ENCODE measurements at places on chromosomes 16 and 17. TPM values are rescaled to one million over a fixed set of nuclear protein-coding genes. Genes with fewer than 3 reads are reported as not detected.

DNA sequence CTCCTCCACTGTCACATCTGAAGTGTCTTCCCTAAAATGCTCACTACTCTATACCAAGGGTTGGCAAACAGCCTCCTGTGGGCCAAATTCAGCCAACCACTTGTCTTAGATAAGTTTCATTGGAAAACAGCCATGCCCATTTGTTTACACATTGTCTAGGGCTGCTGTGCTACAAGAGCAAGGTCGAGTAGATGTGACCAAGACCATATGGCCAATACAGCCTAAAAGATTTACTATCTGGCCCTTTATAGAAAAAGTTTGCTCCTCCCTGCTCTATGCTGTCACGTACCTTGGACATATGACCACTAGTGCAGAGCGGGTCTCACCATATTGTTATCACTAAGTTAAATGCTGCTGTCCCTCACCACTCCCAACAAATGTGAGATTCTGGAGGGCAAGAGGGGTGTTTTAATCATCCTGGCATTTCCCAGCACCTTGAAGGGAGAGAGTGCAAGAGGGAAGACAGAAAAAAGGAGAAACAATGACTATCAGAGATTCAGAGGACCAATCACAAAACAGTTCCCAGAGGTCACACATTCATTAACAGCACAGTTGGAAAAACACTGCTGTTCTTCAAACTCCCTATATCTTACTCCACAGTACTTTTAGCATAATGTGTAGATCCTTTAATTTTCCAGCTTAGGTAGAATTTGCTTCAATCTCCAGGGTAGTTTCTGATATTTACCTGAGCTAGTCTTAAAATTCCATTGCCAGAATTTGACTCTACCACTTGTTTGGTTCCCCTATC is 13.2 kb downstream of the LSM12 start:
- DNase-seq: no peak

- DNase-seq: peak; percentile 52
Observed at GRCh38 chr17:3879186-3879585, 13.7 kb downstream of the CAMKK1 start.

DNA sequence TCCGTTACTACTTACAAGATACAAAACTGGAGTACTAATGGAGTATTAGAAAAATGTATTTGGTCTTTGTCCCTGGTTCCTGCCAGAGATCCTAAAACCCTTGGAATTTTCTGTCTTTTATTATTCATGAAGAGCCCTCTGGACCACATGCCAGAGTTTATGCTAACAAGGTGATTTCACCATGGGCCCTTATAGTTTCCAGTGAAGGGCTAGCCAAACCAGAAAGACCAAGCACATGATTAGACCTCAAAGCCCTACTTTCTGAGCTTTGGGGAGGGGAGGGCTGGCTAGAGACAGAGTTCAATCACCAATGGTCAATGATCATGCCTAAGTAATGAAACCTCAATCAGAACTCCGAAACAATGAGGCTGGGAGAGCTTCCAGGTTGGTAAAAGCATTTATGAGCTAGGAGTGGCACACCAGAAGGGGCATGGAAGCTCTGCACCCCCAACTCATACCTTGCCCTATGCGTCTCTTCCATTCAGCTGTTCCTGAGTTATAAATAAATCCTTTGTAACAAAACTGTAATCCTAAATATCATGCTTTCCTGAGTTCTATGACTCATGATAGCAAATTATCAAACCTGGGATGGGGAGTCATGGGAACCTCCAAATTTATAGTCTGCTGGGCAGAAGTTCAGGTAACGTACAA is 10.4 kb downstream of the DCUN1D3 start:
- no peak for DNase-seq

GRCh38 chr17:73387746-73388577 is 76.2 kb upstream of the CDC42EP4 start:
- no peak for DNase-seq

- no peak for DNase-seq
Observed at GRCh38 chr16:21727344-21727743, 63.6 kb downstream of the OTOA start.

GRCh38 chr17:30926516-30926915 is 4.8 kb downstream of the ADAP2 start:
- no peak for DNase-seq

DNA sequence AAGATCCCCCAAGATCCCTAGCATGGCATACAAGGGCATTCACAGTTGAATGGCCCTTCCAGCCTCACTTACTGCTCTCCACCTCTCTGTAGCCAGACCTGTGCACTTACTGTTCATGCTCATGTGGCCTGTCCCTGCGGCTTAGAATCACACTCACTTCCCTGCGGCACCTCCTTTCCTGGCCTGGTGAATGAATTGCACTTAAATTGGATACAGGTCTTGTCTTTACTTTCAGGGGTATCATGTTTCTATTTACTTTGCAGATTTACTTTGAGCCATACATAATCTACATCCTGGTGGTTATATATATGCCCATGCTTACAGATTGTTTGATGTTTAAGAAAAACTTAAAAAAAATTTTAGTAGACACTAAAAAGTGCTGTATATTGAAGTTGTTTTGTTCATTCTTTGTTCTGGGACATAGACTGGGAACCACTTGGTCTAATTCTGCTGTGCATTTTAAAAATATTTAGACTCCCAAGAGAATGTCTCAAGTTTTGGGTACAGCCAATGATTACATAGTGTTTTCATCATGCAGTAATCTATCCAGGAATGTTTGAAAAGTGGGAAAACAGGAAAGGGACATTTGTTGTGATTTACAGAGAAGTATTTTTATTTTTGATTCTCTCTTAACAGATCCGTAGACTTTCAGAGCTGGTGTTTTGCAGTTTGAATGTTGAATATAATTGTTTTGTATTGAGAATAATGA is 63.9 kb downstream of the NUP88 start:
- DNase-seq: peak; percentile 18

DNA sequence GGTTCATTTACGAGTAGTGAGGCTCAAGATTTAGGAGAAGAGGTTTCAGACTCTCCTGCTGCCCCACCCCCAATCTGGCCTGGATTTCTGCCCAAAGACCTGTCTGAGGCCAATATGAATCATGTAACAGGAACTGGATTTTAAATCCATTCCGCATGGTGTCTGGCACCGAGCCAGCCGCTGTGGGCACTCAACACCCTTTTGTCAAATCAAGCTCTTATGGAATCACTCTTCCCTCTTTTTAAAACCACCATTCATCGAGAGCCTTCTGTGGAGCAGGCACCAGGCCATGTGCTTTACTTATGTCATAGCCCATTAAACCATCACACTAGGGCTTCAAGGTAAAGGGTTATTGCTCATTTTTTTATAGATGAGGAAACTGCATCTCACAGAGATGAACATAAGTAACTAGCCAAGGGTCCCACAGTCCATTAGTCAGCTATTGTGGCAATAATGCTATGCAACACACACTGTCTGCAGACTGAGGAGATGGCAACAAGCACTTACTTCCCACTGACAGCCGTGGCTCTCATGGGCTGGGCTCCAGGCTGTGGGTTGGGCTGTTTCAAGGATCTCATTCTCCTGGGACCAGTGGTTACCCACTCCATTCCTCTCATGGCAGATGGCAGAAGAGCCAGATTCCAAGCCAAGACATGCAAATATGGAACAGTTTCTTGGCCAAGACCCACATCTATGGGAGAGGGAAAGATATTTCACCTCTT is 93.6 kb downstream of the WSCD1 start:
- peak; percentile 1 for DNase-seq

The UBE2Z gene
- 54.1 TPM for total RNA-seq

The HBA2 gene
- total RNA-seq: 1.3 TPM

The RHBDL3 gene
- 0.04 TPM for total RNA-seq

The SULT1A2 gene
- total RNA-seq: 1.6 TPM

Measured in cardiac muscle cell (in vitro differentiated cells and primary cell).